ENCODE measurements at places on chromosomes 3 and 15.

GRCh38 chr3:47225310-47225906, 57.2 kb downstream of the KIF9 start:
- no peak for DNase-seq

GRCh38 chr3:108406661-108407206, 103.7 kb downstream of the MYH15 start:
- no peak for DNase-seq

DNA sequence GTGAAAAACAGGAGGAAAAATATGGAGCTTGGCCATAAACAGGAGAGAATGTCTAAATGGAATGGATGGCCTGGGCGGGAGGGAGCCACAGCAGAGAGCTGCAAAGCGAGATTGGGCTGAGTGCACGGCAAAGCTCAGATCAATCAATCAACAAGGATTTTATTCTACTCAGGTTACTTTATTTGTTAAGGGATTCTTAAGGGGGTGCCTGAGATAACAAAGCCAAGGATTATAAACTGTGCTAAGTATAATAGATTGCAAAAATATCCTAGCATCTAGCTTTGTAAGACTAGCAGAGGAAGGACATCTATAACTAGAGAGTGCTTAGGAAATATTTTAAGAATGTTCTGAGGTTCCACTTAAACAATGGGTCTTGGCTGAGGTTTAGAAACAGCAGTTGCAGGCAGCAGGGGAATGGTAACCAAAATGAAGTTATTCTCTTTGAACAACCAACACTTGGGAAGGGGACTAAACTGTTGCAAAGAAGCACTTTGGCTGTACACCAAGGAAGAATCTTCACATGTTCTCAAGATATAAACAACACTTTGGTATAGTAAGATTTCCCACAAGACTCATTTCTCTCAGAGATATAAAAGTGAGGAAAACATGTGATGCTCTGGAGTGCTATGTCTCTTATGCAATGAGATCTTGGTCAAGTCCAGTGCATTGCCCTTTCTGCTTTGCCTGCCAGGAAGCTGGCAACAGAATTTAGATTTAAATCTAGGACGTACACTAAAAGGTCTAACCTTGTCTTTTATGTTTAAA, 35.5 kb downstream of the TMEM212 start:
- DNase-seq = no peak

DNA sequence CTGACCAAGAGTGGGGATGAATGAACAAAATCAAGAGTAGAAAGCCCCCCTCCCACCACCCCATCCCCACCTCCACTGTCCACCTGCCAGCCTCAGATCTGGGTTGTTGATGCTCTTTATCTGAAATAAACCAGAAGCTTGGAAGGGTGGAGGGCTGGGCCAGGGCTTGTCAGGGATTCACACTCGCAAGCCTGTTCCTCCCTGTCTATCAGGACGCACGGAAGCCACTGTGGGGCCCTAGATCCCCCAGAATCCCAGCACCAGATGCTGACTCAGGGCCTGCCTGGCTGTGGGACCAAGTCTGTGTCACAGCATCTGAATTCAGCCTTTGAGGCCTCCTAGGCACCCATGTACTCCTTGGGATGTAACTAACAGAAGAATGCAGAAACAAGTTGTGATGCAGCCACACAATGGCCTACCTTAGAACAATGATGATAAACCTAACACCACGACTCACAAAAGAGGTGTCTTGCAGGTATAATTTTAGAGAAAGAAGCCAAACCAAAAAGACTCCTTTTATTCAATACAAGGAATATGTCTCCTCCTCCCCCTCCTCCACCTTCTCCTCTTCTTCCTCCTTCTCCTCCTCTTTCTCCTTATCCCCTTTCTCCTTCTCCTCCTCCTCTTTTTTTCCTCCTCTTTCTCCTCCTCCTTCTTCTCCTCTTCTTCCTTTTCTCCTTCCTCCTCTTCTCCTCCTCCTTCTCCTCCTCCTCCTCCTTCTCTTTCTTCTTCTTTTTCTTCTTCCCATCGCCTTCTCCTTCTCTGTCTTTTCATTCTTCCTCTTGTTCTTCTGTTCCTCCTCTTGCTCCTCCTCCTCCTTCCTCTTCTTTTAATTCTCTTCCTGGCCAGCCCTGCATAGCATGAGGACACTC, 234.7 kb downstream of the PLCL2 start:
- no peak for DNase-seq

DNA sequence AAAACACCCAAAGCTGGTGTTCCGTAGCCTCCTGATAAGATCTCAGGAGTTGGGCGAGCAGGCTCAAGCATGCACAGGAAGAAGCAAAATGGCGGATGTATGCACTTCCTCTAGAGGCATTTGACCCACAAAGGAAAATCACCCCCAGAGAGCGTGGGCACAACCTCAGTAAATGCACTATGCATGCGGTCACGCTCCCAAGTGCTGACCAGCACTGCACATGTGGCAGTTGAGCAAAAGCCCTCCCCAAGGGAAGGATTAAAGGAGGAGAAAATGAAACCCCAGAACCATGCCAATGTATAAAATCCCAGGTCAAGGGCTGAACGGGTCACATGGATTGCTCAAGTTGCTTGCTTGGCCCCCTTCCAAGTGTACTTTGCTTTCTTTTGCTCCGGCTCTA, 289.4 kb upstream of the IGF1R start:
- no peak for DNase-seq

DNA sequence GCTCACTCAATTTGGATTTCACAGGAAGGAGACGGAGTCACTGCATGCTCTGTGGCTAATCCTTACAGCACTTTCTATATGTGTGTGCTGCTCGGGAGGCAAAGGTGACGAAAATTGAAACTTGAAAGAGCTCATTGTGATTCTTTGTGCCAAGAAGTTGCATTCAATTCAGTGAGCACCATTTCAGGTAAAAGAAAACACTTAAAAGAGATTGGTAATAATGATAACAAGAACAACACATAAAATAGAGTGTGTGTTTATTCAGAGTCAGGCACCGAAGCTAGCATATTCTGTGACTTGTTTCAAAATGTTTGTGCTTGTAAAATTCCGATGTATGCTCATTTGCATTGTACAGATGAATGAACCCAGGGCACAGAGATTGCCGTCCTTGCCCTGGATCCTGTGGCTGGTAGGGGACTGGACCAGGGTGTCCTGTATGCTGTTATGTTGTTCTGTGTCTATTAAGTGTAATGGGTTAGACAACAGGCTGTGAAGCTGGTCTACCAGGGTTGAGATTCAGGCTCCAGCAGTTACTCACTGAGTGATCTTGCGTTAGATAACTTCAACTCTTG, 193.3 kb upstream of the PROK2 start:
- DNase-seq = no peak

DNA sequence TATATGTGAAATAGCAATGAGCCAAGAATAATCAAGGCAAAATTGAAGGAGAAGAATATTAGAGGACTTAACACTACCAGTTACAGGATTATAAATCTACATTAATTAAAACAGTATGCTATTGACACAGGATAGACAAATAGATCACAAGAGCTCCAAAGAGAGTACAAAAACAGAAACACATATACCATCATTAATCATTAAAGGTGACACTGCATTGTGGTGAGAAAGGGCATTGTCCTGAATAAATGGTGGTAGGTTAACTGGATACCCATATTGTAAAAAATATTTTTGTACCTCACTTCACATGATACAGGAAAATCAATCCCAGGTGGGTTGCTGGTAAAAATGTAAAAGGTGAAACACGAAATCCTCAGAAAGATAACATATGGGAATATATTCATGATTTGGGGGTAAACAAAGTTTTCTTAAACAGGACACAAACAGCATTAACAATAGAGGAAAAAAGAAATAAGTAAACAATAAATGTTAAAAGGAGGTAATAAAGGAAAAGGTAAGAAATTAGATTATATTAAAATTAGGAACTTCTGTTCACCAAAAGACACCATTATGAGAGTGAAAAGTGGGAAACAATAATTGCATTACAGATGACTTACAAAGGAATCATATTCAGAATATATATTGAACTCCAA, 145.2 kb downstream of the THRB start:
- no peak for DNase-seq

DNA sequence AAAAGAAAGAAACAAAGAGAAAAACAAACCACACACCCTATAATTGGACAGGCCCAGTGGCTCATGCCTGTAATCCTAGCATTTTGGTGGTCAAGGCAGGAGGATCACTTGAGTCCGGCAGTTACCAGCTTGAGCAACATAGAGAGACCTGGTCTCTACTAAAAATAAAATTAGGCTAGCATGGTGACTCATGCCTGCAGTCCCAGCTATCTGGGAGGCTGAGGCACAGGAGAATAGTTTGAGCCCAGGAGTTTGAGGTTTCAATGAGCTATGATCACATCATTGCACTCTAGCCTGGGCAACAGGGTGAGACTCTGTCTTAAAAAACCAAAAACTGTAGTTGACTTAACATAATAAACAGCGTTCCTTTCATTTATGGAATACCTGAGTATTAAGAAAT, 72.3 kb upstream of the ST3GAL6 start:
- no peak for DNase-seq

- DNase-seq = no peak
These were observed 3.7 kb downstream of the CHRNA3 start for GRCh38 chr15:78617076-78617475.

Data from stimulated activated CD4-positive, alpha-beta T cell treated with anti-CD3 and anti-CD28 coated beads, Interleukin-1b, Interleukin-23, amount 100 ng/mL, for 1 hour (primary cell).